ENCODE measurements at places on chromosomes 1 and 21.

- DNase-seq, result no peak
- no peak overlapping the region for H3K27ac ChIP-seq
- peaks cover 11% of the 10 kb centered on the region for H3K4me1 ChIP-seq
- H3K27me3 ChIP-seq, result peaks cover 18% of the 10 kb centered on the region
- no peak overlapping the region for H3K4me3 ChIP-seq
- no peaks in the 10 kb centered on the region for H3K36me3 ChIP-seq
Measured at GRCh38 chr1:201167041-201167991, 13.0 kb upstream of the TMEM9 start.

GRCh38 chr1:19462781-19463503, 22.4 kb downstream of the CAPZB start:
- H3K4me3 ChIP-seq, result no peak overlapping the region
- peaks cover 5% of the 10 kb centered on the region for H3K4me1 ChIP-seq
- 0 out of 2 replicates have a peak, but pooled peaks cover 3% of the 10 kb centered on the region for H3K36me3 ChIP-seq
- no peaks in the 10 kb centered on the region for H3K27me3 ChIP-seq
- no peak for DNase-seq

GRCh38 chr1:45545553-45546310, 4.9 kb upstream of the AKR1A1 start:
- DNase-seq, result no peak
- peaks cover 9% of the 10 kb centered on the region for H3K4me1 ChIP-seq
- no peaks in the 10 kb centered on the region for H3K27me3 ChIP-seq
- no peak overlapping the region for H3K4me3 ChIP-seq

DNA sequence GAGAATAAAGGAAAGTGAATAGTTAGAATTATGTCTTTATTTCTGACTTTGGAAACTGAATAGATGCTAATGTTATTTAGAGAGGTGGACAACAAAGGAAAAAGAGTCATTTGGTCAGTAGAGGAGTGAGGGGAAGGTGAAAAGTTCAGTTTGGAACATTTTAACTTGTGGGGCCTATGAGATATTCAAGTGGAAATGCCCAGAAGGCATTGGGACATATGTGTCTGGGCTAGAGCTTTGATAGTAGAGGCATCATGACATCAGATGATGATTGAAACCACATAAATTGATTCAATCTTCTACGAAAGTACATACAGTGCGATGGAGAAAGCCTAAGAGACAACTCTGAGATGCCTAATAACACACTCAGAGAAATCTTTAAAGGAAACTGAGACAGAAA, 151.7 kb upstream of the COL11A1 start:
- DNase-seq, result no peak
- H3K36me3 ChIP-seq, result no peaks in the 10 kb centered on the region
- no peak overlapping the region for H3K4me3 ChIP-seq
- H3K4me1 ChIP-seq, result no peaks in the 10 kb centered on the region
- H3K27me3 ChIP-seq, result peaks cover 18% of the 10 kb centered on the region

DNA sequence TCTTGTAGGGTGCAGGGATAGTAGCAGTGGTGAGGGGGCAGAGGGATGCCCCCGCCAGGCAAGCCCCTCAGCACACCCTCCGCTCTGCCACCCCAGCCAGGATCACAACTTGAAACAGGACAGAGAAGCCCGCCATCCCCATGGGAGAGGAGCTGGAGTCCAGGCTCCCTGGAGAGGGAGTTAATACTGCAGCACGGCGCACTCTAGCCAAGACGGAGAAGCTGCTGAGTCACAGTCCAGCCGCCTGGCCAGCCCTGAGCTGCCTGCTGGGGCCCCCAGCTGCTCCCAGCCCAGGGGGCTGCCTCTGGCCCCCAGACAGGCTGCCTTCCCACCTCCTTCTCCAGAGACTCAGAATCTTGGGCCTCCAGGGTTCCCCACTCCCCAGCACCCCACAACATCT, 87.2 kb downstream of the SYT2 start:
- no peak overlapping the region for H3K4me3 ChIP-seq
- no peak overlapping the region for H3K27ac ChIP-seq
- DNase-seq, result no peak
- H3K4me1 ChIP-seq, result no peaks in the 10 kb centered on the region
- H3K27me3 ChIP-seq, result no peaks in the 10 kb centered on the region
- H3K36me3 ChIP-seq, result no peaks in the 10 kb centered on the region

All from PC-3 (cell line).